Kidney tubule cell (primary cell): ENCODE measurements at places on chromosomes 4 and X.

GRCh38 chr4:8834681-8835220 is 36.9 kb downstream of the HMX1 start:
- no peak for DNase-seq

DNA sequence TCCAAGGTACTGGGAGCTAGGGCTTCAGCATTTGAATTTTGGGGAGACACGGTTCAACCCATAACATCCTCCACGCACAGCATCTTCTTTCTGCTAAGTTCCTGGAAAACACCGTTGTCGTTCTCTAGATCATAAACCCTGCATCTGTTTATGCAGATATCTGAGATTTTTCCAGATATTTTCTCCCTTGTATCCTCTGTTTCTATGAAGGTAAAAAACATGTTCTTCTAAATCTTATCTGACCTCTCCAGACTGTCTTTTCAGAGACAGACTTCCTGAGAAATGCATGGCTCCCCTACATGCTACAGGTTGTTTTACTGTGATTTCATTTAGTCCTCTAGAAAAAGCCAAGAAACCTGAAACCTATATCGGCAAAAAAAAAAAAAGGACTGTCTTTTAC is 152.3 kb upstream of the KLF3 start:
- no peak for DNase-seq

- peak; percentile 51 for DNase-seq
Measured at GRCh38 chrX:67614423-67614822, 70.6 kb downstream of the AR start.

GRCh38 chrX:17525762-17526555 is 151.0 kb downstream of the NHS start:
- DNase-seq = no peak

DNA sequence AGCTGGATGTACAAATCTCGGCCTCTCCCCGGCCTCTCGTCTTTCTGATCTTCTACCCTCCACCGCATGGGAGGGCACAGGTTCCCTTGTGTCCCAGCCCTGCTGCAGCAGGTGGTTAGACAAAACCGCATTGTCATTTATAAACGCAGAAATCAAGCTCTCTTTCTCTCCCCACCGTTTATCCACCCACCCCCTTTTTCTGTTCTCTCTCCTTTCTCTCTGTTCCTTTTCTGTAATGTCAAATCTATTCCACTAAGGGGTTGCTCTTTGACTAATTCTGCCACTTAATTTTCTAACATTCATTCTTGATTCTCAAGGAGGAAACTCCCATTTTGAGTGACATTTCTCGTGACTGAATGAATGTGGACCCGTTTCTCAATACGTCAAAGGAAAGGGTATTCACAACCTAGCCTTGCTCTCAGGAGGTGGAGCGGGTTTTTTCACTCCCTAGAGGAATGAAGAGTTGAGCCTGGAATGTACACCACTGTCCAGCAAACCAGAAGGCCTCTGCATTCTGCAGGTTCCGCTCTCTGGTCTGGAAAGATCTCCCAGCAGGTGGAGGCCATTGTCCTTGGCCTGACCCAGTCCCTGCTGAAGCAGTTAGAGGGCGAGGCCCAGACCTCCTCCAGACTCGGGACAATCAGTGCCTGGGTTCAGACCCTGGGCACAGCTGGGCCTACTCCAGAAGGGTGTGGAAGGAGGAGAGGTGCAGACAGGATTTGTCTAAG is 70.9 kb upstream of the ENPP6 start:
- no peak for DNase-seq

DNA sequence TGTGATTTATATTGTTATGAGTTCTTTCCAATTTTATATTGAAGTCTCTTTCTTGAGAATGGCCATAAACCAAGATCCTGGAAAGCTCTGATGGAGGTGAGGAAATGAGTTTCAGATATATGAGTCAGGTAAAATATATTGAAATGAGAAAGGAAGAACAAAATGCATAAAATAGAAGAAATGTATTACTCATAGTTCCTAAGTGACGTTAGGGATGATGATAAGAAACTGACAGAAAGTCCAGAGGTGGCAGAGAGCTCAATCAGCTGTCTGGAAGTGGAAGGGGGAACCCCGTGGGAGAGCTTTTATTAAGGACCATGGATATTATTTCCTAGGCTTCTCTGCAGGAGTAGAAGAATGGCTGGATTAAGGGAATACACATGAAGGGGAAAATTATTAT is 24.6 kb downstream of the UGT2B7 start:
- DNase-seq = peak; percentile 59

GRCh38 chr4:152436384-152436783 is 99.5 kb downstream of the FBXW7 start:
- no peak for DNase-seq

DNA sequence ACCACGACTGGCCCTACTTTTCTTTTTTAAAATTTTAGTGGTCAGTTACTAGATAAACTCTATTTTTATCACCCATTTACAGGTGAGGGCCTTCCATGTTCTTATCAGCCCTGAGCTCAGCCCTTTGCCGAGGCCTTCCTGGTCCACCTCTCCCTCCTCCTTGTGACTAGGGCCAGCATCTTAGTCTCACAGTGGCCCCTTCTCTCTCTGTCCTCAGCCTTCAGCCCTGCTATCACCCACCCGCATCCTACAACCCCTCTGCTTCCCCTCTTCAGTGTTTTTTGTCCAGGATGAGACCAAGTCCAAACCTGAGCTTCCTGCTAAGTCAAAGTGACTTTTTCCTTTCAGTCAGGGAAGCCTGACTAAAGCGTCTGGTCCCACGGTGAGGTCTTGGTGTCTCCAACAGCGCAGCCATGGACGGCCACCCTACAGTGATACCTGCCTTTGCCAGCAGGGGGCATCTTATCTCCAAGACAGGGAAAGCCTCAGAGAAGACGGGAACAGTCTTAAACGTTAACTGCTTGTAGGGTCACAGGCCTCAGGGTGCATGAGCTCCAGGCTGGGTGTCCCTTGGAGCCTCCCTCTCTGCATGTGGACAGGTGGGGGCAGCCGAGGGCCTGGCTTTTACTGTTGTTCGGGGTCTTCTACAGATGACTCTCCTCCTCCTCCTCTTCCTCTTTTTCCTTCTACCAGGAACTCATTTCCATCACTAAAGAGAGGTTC is 11.7 kb upstream of the GAGE10 start:
- DNase-seq = peak; percentile 58

GRCh38 chr4:56289934-56290333 is 97.4 kb downstream of the AASDH start:
- no peak for DNase-seq
